Astrocyte of the cerebellum (primary cell): ENCODE measurements at places on chromosomes 5 and 9.

GRCh38 chr5:17373406-17373805 is 124.6 kb upstream of the TAF11L2 start:
- no peak for DNase-seq

- DNase-seq, result no peak
Observed at GRCh38 chr5:124285071-124285470, 461.4 kb downstream of the ZNF608 start.

- DNase-seq, result no peak
Observed at GRCh38 chr9:77680581-77680980, 32.5 kb upstream of the GNA14 start.

- DNase-seq, result no peak
Observed at GRCh38 chr9:119955276-119955675, 586.0 kb upstream of the BRINP1 start.

GRCh38 chr5:10797261-10797660 is 36.2 kb upstream of the DAP start:
- no peak for DNase-seq

- DNase-seq, result no peak
Observed at GRCh38 chr5:174903172-174903732, 178.9 kb downstream of the MSX2 start.

DNA sequence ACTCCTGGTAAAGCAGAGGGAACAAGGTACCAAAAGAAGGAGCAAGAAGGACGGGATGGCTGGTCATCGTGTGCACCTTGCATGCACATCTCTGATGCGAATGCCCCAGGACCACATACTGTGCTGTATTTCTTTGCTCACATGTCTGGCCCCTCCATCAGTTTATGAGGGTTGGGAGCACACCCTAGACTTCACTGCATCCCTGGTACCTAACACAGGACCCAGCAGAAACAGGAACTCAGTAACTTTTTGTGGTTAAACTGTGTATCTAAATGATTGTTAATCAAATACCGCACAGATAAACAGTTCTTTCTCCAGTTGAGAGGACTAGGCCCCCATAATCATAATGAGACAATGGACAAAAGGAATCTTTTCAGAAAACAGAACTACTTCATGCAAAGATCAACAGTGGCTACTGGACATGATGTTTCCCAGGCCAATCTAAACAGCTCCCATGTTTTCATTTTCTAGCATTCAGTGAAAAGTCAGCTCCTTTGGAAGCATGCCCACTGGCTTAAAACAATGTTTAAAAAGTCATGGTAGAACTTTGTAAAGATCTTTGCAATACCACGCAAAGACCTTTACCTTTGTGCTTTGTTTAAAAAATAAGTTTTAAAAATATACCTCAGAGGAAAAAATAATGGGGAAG is 55.5 kb upstream of the IFNK start:
- peak; percentile 12 for DNase-seq

DNA sequence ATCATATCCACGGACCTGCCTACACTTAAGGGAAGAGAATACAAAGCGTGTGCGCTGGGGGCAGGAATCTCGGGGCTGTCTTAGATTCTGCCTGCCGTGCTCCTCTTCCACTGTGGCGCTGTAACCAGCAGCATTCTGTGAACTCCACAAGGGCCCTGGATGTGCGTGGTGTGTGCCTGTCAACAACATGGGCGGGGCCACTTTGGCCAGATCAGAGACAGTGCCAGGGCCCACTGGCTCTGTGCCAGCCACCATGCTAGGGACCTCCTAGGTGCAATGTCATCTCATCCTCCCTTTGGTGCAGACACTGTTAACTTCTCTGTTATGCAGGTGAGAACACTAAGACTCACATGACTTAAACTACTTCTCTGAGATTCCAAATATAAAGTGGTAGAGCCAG is 113.7 kb downstream of the COL23A1 start:
- no peak for DNase-seq

DNA sequence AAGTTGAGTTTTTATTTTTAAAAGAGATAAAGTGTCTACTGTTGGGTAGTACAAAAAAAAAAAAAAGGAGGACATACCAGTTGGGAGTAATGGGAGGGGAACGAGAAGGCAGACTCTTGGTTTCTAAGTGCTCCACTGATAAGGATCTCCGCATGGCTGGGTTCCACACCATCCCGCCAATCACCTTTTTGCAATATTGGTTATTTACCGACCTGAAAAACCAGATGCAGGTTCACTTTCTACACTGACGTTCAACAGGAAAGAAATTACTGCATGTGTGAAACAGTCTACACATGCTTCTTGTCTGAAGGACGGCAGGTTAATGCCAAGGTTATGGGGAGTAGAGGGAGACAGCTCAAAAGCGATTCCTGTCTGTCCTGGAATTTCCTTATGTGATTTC is 75.5 kb downstream of the PTPN3 start:
- DNase-seq, result no peak

- peak; percentile 28 for DNase-seq
Observed at GRCh38 chr5:122408592-122409224, 96.7 kb downstream of the SNCAIP start.

GRCh38 chr5:178376921-178377582 is 144.4 kb upstream of the PHYKPL start:
- no peak for DNase-seq

- peak; percentile 36 for DNase-seq
Observed at GRCh38 chr5:13976867-13977830, 32.7 kb upstream of the DNAH5 start.

GRCh38 chr5:168353216-168353957 is 61.9 kb downstream of the WWC1 start:
- DNase-seq, result no peak

GRCh38 chr5:142886211-142886610 is 116.0 kb downstream of the ARHGAP26 start:
- no peak for DNase-seq

- no peak for DNase-seq
Observed at GRCh38 chr5:31678180-31678579, 39.2 kb downstream of the PDZD2 start.

GRCh38 chr5:150404941-150405816 is 7.5 kb downstream of the CD74 start:
- DNase-seq, result no peak

- DNase-seq, result peak; percentile 94
Observed at GRCh38 chr5:172417983-172418630, 36.2 kb downstream of the SH3PXD2B start.

GRCh38 chr5:68780299-68780955 is 313.4 kb upstream of the SLC30A5 start:
- no peak for DNase-seq
